ENCODE measurements at places on chromosomes 7 and 10. TPM values are rescaled to one million over a fixed set of nuclear protein-coding genes. Genes with fewer than 3 reads are reported as not detected.

DNA sequence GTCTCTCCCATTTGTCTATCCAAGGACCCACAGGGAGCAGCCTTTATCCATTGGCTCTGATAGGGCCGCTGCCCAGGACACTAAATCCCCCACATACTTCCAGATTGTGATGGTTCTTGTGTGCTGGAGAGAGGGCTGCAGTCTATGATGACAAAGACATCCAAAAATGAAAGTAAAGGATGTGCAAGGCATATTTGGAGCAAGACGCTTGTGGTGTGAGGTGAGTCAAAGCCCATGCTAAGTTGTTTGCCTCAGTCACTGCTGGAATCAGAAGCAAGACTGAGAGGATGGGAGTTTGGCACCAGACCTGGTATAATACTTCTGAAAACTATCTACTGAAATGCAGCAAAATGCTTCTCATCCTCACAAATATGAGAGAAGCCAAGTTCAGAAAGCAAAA, 22.7 kb downstream of the ZNF22 start:
- no peak for DNase-seq

- DNase-seq = no peak
Observed at GRCh38 chr7:50153148-50153547, 60.1 kb upstream of the ZPBP start.

DNA sequence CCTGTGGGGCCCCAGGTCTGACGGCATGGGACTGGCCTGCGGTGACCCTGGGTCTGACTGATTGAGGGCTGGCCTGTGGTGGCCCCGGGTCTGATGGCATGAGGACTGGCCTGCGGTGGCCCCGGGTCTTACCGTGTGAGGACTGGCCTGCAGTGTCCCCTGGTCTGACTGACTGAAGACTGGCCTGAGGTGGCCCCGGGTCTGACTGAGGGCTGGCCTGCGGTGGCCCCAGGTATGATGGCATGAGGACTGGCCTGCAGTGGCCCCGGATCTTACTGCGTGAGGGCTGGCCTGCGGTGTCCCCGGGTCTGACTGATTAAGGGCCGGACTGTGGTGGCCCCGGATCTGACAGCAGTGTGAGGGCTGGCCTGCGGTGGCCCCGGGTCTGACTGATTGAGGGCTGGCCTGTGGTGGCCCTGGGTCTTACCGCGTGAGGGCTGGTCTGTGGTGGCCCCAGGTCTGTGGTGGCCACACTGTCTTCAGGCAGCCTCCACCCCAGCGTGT, 10.9 kb downstream of the JAKMIP3 start:
- DNase-seq = no peak

DNA sequence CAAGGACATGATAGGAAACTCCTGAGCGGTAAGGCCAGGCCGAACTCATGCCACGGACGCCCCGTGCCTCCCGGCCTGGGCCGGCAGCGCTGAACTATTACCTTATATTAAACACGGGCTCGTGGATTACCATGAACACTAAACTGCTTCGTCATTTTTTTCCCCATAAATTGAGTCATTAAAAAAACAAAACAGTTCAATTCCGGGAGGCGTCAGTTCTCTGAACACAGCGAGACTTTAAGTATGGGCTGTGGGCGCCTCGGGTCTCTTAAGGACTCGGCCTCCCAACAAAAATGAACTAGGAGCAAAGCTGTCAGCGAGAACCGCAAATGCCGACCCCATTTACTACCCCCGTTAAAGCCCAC, 519 bp downstream of the PITRM1 start:
- DNase-seq = peak; percentile 66

CLRN3 gene
- total RNA-seq = not detected

- no peak for DNase-seq
Observed at GRCh38 chr7:151186640-151187408, at the start of gene ASB10. Gene ASB10 (minus strand): TSS chr7:151187250. CDS start chr7:151187130, 120 bp downstream.

DNA sequence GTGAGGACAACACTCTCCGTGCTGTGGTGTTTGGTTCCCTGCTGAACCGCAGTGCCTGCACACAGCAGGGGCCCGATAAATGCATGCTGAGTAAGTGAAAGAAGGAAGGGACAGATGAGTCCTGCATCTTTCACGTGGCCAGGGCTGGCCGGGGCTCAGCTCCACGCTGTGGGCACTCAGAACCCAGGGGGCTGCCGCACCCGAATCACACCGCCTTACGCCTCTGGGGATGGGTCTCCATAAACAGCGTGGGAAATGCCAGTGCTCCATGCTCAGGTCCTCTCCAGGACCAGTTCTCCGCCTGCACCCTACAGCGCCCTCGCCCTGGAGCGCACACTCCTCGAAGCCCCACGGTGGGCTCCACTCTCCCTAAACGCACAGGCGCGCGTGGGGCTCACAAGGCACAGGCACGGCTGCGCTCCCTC, 38.1 kb downstream of the RASGEF1A start:
- no peak for DNase-seq

GRCh38 chr7:76108540-76109233, 60.8 kb downstream of the MDH2 start:
- peak; percentile 69 for DNase-seq

LIPK gene
- not detected for total RNA-seq

- no peak for DNase-seq
Observed at GRCh38 chr10:107206833-107207232, 42.3 kb upstream of the SORCS1 start.

- no peak for DNase-seq
Observed at GRCh38 chr7:69448071-69448470, 150.2 kb upstream of the AUTS2 start.

DNA sequence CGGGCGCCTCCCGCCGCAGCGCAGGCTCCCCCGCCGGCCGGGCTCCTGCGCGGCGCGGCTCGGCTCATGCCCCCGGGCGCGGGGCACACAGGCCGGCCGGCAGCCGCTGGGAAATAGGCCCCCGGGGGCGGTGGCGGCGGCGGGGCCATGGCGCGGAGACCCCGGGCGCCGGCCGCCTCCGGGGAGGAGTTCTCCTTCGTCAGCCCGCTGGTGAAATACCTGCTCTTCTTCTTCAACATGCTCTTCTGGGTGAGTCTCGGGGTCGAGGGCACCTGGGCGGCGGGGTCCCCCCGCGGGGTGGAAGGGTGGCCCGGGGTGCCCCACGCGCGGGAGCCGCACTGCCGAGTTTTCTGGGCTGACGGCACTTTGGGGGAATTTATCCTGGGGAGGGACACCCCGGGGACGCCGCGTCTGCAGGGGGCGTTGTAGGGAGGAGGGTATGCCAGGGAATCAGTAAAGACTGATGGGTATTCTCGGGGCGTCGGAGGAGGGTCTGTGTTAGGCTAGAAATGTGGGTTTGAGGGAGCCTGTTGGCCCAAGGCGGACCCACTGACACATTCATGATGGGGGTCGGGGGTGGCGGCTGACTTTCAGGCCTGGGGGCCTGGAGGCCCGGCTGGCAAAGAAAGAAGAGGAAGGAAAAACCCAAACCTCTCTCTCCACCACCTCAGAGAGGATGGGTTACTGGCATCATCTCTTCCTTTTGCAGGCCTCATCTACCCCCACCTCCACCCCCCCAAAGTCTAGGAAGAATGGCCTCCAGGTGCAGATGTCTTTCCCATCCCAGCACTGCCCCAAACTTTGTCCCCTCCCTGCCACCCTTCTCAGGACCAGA, 544 bp downstream of the TSPAN33 start:
- DNase-seq = no peak

DNA sequence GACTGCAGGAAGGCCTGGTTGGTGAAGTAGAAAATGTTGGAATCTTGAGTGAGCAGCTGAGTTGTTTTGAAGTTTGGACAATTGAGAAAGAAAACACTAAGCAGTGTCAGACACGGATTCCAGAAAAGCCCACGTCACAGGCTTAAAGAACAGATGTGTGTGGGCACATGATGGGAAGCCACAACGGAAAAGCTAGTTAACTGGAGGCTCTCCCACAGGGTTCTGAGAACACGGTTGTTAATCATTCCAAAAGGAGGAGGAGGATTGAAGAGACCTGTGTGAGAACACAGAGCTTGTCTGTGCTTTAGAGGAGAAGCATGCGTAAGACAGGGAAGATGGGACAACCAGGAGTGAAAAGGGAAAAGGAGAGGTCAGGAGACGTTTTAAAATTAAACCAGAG, 42.6 kb downstream of the SHH start:
- peak; percentile 53 for DNase-seq

DNA sequence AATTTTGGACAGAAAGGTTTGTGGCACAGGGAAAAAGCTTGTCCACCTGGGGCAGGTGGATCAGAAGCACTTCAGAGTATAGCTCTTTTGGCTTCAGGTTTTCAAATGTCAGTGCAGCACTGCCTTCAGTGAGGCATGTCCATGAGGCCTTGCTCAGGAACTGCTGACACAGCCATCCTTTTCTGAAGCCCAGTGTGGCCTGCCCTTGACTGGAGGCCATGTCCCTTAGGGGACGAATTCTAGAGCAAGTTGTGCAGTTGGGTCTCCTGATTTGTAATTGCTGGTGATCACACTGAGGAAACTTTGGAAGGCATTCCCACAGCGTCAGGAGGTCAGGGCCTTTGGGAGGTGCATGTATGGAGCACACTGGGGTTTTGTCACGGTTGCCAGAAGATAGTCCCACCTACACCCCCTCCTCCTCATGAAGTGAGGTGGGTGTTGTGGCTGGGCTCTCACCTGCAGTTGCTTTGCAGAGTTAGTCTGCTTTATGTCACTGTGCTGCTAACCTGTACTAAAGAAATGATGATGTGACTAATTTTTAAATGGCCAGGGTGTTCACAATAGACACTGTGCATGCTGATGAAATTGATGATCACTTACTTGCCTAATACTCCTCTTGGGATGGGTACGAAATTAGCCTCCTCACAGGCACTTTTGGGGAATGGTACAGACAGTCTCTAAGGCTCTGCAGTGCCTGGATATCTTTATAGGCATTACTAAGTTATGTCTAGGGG, 41.7 kb downstream of the OGDH start:
- no peak for DNase-seq

THSD7A gene
- 2.5 TPM for total RNA-seq

VIPR2 gene
- total RNA-seq = not detected

PTPRZ1 gene
- total RNA-seq = not detected

GRCh38 chr7:55573234-55573900, 1.1 kb upstream of the VOPP1 start:
- DNase-seq = peak; percentile 70

GRCh38 chr10:69088801-69089501, 1.0 kb downstream of the SRGN start:
- DNase-seq = no peak

GRCh38 chr10:96820765-96821164, 11.3 kb upstream of the LCOR start:
- no peak for DNase-seq

DNA sequence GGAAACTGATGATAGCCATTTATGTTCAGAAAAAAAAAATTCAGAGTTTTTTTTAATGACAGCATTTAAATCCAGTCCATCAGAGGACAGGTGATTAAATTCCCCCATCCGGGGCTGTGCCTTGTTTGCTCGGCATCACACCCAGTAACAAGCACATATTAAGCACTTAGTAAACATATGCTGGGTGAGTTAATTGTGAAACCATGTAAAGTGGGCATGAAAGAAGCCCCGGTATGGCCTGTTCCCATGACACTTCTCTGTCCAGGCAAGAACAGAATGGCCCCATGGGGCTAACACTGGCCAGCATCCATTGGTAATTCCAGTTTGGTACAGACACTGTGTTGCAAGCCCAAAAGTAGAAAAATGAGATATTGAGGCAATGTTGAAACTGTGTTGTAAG, 220.8 kb upstream of the RNF32 start:
- DNase-seq = no peak

DNA sequence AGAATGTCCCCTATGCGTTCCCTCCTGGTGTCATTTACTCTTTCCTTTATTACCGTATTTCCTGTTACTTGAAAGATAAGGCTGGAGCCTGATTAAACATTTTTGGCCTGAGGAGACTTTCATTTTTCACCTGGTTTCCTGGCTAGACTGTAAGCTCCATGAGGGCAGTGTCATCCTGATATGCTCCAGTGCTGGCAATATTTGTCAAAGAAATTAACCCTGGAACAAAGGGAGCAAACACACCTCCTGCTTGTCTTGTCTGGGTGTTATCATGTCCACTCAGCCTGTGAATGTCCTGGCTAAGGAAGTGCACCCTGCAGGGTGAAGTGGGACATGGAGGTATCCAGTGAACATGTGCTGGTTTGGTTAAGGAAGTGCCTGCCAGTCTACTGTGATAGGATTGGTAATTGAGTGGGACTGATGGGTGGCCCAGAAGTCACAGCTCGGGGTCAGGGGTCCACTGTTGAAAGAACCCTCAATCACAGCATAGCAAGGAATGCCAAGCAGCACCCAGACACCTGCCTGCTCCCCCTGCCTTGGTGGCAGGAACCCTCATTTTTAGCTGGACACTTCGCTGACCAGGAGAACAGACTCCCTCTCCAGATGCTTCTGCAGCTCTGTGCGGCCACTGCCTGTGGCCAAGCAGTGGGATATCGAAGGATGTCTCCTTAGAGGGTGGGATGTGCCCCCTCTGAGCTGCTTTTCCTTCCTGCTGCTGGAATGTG, 20.9 kb upstream of the PPIA start:
- DNase-seq = no peak

PON1 gene
- total RNA-seq = not detected

- no peak for DNase-seq
Observed at GRCh38 chr7:3928727-3929515, 627.9 kb downstream of the SDK1 start.

- peak; percentile 40 for DNase-seq
Observed at GRCh38 chr7:80929619-80930018, 10.8 kb upstream of the SEMA3C start.

- DNase-seq = no peak
Observed at GRCh38 chr10:38072552-38072951, 21.6 kb upstream of the ZNF37A start.

DPYSL4 gene
- total RNA-seq = 0.94 TPM

GRCh38 chr7:128783143-128783861, 7.7 kb upstream of the OPN1SW start:
- peak; percentile 7 for DNase-seq

DNA sequence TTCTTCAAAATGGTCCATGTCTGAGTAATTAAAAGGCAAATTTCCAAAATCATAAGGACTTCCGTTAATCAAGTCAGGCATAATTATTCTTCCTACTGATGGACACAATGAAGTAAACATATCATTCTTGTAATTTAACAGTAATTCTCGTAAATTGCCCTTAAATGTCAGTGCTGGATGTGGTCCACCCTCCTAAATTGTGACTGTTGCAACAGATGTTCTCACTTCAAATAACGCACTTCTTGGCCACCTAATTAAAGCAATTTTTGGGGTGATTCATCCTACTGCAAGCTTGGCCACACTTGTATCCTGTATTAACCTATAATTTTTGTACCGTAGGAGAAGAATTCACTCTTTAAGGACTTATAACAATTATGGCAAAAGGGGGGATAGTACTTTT, 1.9 kb downstream of the COL1A2 start:
- no peak for DNase-seq

DNA sequence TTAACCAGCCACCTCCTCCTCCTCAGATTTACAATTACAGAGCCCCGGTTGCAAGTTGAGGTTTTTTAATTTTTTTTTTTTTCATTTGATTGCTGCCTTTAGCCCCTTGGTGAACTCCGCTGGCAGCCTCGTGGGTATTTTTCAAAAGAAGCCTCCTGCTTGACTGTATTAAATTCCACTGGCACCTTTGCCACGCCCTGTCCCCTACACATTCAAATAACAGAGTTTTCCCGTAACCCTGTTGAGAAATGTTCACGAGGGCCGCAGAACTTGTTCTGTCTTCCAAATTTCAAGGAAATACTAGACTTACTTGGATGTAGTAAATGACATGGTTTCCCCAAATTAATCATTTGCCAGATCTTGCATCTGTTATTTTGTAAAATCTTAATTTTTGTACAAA, 167.0 kb downstream of the ARID5B start:
- no peak for DNase-seq
